ENCODE measurements at places on chromosomes 5 and 9.
A peak's percentile ranks its signal among the peaks of the same experiment; 100 is the strongest.

- no peak for DNase-seq
Measured at GRCh38 chr5:170006021-170006420, 25.7 kb upstream of the INSYN2B start.

DNA sequence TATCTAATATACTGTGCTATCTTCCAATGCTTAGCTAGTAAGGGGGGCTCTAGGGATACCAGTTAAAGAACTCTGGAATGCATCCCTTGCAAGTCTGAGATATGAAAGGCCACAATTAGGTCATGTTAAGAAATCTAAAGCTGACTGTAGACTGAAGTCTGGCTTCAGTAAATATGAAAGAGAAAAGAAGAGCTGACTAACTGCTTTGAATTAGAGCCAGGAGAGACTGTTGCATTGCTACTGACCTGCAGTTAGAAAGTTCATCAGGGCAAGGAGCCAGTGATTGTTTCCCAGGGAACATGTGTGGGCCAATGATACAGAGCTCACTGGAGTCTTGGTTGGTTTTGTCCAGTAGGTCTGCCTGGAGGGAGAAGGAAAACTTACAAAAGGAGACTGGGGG is 472.1 kb upstream of the TNC start:
- no peak for DNase-seq

- DNase-seq = no peak
Measured at GRCh38 chr9:105246656-105247173, 2.3 kb downstream of the SLC44A1 start.

- DNase-seq = no peak
Measured at GRCh38 chr5:56506211-56506965, 273.3 kb upstream of the ANKRD55 start.

- DNase-seq = no peak
Measured at GRCh38 chr5:106755789-106756188, 914.9 kb downstream of the EFNA5 start.

- peak; percentile 90 for DNase-seq
Measured at GRCh38 chr5:142548739-142549275, 137.1 kb downstream of the FGF1 start.

DNA sequence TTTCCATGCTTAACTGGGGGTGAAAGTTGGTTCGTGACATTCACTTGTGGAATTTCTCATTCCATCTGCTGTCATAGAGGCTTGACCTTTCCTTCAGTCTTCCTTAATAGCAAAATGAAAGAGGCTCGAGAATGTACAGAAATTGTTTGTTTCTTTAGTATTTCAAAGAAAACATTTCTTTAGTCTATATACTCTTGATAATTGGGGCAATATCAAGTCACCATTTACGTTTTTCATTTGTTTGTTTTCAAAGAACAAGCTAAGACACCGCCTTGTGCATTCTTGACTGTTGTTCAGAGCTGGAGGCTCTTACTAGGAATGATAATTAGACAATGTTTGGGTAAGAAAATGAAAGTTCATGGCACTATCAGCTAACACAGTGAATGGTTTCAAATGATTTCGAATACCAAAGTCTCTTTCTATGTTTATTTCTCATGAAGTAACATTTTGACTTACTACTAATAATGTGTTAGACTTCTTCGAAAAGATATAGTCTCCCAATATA is 835.4 kb downstream of the SEMA5A start:
- DNase-seq = no peak

- DNase-seq = no peak
Measured at GRCh38 chr5:123093601-123094236, 4.7 kb downstream of the PRDM6 start.

- DNase-seq = no peak
Measured at GRCh38 chr9:137280474-137281344, 3.2 kb downstream of the TOR4A start.

DNA sequence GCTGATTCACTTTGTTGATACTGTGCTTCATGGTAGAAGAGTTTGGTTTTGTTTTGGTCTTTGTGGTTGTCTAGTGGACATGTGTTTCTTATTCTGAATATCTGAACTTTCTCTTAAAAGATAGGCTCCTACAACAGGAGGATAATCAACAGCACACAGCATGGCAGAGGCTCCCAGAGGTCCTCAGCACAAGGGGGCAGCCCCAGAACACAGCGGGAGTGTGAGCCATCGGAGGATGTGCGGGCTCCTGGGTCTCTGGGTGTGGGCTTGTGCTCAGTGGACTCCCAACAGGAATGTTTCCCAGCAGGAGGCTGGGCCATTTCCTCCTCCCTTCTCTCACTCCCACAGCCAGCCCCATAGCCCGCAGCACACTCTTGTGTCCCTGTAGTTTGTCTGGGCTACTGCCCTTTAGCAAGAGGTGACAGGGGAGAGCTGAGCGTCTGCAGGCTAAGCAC is 164.3 kb upstream of the OTULINL start:
- no peak for DNase-seq

- DNase-seq = no peak
Measured at GRCh38 chr5:142600611-142601358, 85.1 kb downstream of the FGF1 start.

DNA sequence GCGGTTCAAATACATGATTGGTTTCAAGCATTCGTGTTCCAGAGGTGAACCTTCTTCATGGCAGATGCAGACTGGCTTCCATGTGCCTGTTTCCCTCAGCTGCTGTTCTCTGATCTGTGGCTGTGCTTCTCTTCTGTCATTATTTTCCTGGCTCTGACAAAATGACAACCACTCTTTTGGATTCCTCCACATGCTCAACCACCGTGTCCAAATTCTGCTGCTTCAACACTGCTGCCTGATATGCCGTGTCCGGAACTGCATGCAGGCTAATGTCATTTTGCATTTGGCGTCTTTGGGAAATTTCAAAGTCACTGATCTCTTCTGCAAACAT is 368.7 kb upstream of the ZNF608 start:
- no peak for DNase-seq

- DNase-seq = no peak
Measured at GRCh38 chr9:91348191-91348807, 13.4 kb downstream of the AUH start.

DNA sequence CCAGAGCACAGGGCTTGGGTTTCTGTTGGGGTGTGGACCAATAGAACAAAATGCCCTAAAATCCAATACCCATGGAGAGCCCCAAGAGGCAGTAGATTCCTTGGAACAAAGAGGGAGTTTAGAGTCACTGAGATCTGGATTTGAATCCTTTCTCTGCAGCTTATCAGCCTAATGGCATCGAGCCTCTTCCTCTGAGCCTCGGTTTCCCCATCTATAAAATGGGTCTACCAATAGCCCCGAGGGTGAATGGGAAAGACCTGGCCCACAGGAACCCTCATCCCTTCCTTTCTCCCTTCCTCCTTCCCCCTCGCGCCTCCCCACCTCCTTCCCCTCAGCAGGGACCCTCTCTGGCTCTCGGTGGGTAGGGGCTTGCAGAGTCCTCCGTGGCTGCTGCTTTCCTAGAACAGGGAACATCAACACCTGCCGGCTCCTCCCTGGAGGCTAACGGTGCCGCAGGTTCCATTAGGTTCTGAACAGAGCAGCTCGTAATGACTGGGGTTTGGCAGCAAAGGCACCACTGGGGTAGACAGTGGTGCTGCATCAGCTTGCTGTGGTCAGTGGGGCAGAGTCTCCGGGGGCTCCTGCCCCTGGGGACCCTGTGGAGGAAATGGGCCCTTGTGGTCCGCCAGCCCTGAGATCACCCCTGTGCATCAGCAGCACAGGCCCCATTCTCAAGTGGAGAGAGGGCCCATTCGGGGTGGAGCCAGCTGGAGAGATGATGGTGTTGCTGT is 40.3 kb downstream of the NEK6 start:
- no peak for DNase-seq

DNA sequence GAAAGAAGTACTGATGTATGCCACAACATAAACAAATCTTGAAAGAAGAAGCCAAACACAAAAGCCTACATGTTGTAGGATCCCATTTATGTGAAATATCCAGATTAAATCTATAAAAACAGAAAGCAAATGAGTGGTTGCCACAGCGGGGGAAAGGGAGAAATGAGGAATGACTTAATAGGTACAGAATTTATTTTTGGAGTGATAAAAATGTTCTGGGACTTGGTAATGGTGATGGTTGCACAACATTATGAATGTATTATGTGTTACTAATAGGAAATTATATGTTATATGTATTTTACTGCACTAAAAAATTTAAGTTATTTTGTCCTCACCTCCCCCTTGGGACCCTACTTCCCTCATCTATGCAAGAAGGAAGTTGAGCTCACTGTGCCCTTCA is 16.4 kb upstream of the TTC1 start:
- DNase-seq = no peak

GRCh38 chr5:31596354-31596753 is 42.6 kb upstream of the PDZD2 start:
- DNase-seq = no peak

DNA sequence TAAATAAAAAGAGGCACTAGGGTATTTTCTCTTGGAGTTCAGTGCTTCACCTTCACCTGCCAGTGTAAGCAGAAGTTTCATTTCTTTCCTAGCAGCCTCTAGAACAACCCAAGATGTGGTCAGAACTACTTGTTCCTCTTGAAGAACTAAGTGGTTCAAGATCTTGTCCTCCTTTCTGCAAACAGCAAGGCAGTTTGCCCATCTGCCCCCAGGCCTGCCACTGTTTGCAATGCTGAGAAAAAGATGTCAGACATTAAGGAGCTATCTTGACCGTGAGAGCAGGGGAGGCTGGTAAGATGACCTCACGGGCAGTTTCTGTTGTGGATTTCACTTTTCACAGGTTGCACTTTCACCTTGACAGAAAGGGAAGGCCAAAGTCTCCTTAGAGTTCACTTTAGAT is 52.0 kb upstream of the KLF4 start:
- DNase-seq = no peak

- DNase-seq = no peak
Measured at GRCh38 chr5:176770431-176770830, 39.9 kb upstream of the UNC5A start.

GRCh38 chr5:13913962-13914361 is 30.5 kb downstream of the DNAH5 start:
- no peak for DNase-seq

Data from NCI-H1694 treated with DMSO at 0.1 percent for 48 hours (cell line).